Thymus (tissue), 14 donors: ENCODE measurements at places on chromosomes 4 and X. TPM values are rescaled to one million over a fixed set of nuclear protein-coding genes. Genes with fewer than 3 reads are reported as not detected.

GRCh38 chr4:84239278-84239845 is 259.7 kb downstream of the NKX6-1 start:
- no peak for DNase-seq

GRCh38 chr4:94798808-94799207 is 41.1 kb downstream of the BMPR1B start:
- no peak for DNase-seq

DNA sequence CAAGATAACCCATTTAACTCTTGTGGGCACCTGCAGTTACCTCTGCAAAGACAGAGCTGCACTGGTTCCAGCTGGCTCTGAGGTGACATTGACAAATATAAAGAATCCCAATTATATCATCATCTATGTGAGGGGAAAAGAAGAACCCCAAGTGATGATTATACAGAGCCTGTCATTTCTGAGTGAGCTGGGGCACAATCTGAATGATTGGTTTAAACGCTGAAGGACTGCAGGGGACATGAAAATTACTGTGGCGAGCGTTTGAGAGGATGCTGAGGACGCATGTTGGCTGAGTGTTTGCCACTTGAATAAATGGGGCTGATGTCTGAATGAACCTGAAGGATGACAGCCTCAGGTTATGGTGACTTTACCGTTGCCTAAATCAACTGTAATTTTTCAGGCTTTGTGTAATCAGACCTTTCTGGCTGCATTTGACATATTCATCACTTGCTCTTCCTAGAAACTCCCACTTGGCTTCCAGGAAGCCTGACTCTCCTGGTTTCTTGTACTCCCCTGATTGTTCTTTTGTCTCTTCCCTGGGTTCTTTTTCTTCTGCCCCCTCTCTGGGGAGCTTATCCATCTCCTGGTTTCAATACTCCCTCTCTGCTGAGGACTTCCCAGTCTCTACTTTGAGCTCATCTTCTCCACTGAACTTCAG is 4.1 kb upstream of the HSD17B10 start:
- no peak for DNase-seq

DNA sequence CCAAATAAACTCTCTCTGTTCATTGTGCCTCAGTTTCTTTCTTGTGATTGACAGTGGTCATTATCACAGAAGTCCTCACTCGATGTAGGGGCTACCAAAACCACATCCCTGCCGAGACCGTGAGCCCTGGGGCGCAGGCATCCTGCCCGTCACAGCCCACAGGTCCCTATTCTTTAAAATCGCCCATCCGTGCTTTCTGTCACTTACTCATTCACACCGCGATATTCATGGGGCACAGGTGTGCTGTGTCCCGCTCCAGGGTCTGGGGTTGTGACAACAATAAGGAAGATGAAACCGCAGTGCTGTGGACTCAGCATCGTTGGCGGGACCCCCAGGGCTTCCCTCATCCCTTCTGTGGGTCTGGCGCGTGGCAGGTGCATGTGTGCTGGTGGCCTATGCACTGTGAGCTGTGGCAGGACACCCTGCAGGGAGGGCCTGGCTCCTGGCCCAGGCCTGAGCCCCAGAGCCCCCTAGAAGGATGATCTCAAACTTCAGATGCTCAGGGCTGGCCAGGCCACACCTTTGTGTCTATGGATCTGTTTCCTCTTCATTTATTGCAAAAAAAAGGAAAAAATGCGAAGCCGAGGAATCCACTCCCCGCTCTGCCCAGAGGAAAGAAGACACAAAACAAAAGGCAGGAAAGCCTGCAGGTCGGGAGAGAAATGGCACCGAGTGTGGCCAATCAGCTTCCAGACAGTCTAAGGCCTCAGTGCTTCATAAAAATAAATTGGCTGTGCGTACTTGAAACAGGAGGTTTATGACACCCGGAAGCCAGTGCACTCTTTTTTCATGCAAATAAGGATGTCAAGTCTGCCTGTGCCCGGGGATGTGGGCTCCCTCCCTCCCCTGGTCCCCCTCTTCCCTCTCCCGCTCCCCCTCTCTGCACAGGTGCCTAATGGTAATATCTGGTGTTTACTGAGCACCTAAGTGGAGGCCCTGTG is 109.5 kb upstream of the ADRA2C start:
- no peak for DNase-seq

GRCh38 chr4:155759372-155760252 is 791 bp downstream of the GUCY1B1 start:
- DNase-seq, result peak; percentile 24

The BANK1 gene
- total RNA-seq, result 1.7 TPM

The ARMCX1 gene
- 11.0 TPM for total RNA-seq

The DUSP21 gene
- total RNA-seq, result not detected

DNA sequence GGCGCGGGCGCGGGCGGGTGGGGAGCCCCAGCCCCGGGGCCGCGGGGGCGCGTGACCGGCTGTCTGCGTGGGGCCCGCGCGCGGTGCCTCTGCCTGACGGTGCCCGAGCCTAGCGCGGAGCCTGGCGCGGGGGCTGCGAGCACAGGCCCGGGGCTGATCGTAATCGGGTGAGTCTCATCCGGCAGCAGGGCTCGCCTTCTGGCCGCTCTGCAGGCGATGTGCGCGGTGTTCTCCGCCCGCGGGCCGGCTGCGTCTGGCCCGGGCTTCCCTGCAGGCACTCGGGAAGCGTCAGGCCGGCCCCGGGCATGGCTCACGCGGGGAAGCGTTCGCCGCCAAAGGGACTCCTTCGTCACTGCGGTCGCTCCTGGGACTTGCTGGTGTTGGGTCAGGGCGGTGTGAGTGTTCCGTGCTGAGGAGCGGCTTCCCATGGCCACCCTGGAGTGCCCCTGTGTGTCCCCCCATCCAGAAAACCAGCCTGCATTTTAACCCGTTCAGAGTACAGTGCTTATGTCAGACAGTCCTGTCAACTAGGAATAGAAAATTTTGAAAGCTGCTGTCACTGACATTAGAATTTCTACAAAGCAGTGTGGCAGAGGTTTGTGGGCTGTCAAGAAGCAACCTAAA is 40.6 kb downstream of the FAM149A start:
- DNase-seq, result no peak

DNA sequence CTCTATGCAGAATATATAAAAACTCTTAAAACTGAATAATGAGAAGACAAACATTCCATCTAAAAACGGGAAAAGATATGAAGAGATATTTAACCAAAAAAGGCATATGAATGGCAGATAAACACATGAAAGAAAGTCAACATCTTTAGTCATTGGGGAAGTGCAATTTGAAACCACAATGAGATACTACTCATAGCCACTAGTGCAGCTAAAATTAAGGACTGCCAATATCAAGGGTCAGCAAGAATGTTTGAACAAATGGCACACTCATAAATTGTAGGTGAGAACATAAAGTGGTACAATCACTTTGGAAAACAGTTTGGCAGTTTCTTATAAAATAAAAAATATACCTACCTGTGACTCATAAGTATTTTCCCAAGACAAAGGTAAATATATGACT is 534.9 kb upstream of the DIPK2B start:
- no peak for DNase-seq

DNA sequence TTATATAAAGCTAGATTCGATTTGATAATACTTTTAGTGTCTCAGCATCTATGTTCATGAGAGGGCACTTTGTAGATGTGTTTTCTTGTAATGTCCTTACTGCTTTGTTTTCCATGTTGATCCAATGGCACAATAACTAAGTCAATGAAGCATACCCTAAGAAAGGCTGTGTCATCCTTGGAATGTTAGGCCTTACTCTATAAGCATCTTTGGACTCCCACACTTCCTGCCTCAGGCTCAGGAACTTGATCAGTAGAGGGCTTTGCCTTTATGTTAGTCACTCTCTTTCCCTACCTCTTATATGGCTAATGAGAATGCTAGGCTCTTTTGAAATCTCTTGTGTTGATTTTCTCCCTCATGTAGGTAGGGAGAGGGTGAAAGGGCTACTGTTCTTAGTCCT is 33.2 kb upstream of the EDA2R start:
- DNase-seq, result no peak

The PCDH10 gene
- 1.7 TPM for total RNA-seq

GRCh38 chrX:13652287-13652793 is 601 bp upstream of the TCEANC start:
- DNase-seq, result no peak

- DNase-seq, result no peak
Measured at GRCh38 chr4:134024251-134024650, 177.3 kb downstream of the PABPC4L start.

The SSX5 gene
- not detected for total RNA-seq

The GDPD2 gene
- 0.05 TPM for total RNA-seq

DNA sequence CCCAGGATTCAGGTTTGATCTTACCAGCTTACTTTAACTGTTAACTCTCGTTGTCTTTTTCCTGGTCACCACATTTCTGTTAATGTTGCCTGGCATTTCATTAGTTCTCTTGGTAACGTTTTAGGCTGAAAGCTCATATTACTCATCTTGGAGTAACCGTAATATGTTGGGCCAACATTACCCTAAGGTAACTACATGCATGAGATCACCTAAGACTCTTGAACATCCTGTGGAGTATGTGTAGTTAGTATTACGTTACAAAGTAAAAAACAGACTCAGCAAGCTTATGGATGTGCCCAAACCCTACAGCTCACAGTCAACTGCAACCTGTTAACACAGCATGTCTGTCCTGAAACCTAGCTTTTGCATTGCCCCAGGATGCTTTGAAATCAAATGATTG is 203.3 kb upstream of the HS3ST1 start:
- DNase-seq, result no peak

The SGMS2 gene
- total RNA-seq, result 1.0 TPM

DNA sequence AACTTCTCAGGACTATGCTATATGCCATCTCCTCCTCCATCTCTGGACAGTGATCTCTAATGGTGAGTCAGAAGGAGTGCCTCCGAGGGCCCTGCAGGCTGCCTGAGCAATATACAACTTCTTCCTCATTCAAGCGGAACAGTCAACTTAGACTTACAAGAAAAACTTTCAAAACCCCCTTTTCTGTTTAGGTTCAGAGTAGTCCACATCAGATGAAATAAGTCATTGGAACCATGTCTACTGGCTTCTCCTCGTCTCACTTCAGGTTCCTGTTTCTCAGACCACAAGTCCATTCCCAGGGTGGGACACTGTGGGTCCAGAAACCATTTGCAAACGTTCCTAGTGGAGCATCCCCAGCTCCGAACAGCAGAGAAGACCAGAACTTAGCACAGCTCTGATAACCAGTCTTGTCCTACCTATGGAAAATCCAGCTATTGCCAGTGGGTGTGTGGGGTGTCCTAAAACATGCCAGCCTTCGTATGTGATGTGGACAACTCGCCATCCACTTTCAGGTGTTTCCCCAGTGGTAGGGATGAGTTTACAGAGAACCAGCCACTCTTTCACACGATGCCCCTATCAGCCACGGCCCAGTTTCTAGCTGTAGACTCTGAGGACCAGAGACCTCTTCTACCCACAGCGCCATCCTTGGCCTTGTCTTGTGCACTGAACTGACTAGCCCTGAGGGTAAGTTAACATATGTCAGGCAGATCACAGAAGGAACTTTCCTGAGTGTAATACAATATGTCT is 32.7 kb upstream of the NKRF start:
- DNase-seq, result no peak

The RAB39B gene
- total RNA-seq, result 4.2 TPM

- no peak for DNase-seq
Measured at GRCh38 chr4:118774989-118775388, 60.9 kb downstream of the SEC24D start.

The DMRTC1 gene
- 0.05 TPM for total RNA-seq

The ITIH6 gene
- total RNA-seq, result not detected

The TCEAL5 gene
- total RNA-seq, result 0.42 TPM

- no peak for DNase-seq
Measured at GRCh38 chrX:123181233-123181914, 2.7 kb upstream of the GRIA3 start.

- peak; percentile 26 for DNase-seq
Measured at GRCh38 chr4:152041295-152041694, 280.5 kb upstream of the GATB start.

GRCh38 chr4:75289914-75290582 is 224.2 kb downstream of the RCHY1 start:
- DNase-seq, result no peak

DNA sequence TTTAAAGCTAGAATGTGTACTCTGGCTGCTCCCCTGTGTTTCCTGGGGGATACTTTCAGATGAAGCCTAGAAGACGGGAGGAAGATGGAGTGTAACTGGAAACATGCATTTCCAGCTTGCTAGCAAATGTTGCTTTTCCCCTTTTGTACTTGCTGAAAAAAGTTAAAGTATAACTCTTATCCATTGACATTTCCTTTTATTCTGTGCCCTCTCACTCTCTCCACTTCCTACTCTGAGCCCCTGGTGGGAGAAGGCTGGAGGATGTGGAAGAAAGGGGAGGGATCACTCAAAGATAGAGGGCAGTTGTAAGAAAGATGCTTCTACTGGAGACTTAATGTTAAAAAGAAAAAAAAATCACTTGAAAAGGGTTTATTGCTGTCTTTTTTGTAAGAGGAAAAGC is 396.5 kb downstream of the DTHD1 start:
- no peak for DNase-seq

- DNase-seq, result no peak
Measured at GRCh38 chrX:10133980-10134676, 22.6 kb upstream of the CLCN4 start.
